Caco-2 (cell line): ENCODE measurements at places on chromosomes 4 and X.

- DNase-seq = no peak
Measured at GRCh38 chrX:38262715-38263620, 42.3 kb upstream of the SRPX start.

GRCh38 chrX:115013705-115014104, 3.7 kb downstream of the IL13RA2 start:
- DNase-seq = no peak

GRCh38 chr4:121936101-121936500, 15.8 kb downstream of the TRPC3 start:
- no peak for DNase-seq

DNA sequence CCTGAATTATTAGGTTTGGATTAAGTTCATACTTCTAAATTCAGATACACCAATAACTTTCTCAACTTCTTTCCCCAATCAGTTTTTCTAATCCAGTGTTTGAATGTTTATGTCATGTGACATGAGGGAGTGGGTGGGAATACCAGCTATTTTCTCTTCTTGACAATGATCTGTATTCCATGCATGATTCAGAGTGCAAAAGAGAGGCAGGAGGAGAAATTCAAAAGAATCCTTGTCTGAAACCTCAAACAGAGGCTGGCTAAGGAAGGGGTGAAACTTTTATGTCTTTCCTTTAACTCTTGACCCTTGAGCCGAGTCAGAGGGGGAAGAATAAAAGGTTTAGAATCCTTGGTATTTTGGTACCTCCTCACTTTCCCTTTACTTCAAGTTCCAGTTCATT, 544.7 kb downstream of the SPRY1 start:
- DNase-seq = no peak

- no peak for DNase-seq
Measured at GRCh38 chr4:111761531-111761930, 383.7 kb upstream of the FAM241A start.

GRCh38 chr4:28744066-28744465, 1883.4 kb downstream of the STIM2 start:
- DNase-seq = no peak

DNA sequence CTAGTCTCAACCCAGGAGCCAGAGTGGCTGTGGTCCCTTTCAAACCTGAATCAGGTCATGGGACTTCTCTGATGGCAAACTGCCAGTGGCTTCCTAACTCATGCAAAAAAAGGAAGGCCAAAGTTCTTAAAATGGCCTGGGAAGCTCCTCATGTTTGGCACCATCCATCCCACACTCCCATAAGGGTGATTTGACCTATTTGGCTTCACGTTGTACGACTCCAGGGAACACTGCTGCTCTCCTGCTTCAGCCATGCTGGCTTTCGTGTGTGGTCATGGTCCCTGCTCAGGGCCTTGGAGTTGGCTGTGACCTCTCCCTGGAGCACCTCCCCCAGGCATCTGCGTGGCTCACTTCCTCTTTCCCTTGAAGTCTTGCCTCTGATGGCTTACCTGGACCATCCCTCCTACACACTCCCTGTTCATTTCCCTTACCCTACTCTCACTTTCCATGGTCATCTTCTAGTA, 12.8 kb upstream of the TMSB4X start:
- no peak for DNase-seq

GRCh38 chr4:2281575-2282343, 19.9 kb upstream of the MXD4 start:
- no peak for DNase-seq

GRCh38 chrX:116246261-116246660, 75.7 kb downstream of the AGTR2 start:
- no peak for DNase-seq

DNA sequence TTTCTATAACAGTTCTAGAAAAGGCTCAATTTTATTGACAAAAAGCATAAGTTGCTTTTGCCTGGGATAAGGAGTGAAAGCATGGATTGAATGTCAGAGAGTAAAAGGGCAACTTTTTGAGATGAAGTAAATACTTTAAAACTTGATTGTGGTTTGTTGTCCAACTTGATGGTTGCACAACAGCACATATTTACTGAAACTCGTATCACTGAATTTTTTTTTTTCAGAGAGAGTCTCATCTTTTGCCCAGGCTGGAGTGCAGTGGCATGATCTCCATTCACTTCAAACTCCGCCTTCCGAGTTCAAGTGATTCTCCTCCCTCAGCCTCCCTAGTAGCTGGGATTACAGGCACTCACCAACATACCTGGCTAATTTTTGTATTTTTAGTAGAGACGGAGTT, 856.8 kb downstream of the SH3BGRL start:
- DNase-seq = no peak

GRCh38 chrX:45009371-45010000, 136.5 kb downstream of the KDM6A start:
- no peak for DNase-seq

- no peak for DNase-seq
Measured at GRCh38 chr4:17807446-17807845, 3.1 kb downstream of the DCAF16 start.

DNA sequence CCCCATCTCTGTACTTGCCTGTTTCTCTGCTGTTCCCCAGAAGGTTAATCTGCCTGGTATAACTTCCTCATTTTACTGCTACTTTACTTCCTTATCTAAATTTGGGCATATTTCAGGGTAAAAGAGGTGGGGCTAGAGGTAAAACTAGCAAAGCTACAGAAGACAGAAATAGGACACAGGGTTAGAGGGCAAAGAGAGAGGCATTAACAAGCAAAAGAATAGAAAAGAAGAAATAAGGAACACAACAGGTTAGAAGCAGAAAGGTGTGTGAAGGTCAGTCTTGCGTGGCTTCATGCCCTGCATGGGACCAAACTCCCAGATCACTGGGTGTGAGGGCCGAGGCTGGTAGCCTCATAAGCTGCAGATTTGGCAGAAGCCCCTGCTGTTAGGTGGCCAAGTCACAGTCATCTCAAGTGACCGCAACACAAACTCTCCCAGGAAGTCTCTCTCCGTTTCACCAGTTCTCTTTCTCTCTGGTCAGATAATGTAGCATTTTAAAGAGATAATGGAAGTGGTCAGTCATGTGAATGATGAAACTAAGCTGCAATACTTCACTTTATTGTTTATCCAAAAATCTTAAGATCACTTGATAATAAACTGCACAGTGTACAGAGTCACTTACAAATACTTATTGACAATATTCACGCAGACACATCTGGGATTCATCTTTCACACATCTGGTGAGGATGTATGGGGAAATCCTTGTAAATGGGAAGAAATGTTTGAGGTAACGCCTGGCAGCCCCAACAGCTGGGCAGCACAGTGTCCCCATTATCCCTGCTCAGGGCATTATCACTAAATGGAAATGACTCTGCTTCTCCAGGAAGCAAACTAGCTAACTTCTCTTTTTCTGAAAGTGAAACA, 16.4 kb downstream of the TMEM154 start:
- no peak for DNase-seq

DNA sequence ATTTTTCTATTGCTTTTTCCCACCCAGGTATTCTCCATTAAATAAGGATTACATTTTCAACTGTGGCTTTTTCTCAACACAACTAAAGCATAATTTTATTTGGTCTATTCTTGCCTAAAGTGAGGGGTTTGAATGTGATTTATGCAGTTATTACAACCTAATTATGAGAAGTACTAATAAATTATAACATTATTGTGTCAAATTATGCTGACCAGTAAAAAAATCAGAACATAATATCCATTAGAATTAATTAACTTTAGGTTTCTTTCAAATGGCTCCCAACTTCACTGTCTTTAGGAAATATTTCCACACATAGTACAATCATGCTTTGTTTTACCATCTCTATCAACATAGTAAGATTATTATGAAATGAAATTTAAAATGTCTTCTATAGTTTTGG, 1293.9 kb downstream of the FSTL5 start:
- DNase-seq = no peak

DNA sequence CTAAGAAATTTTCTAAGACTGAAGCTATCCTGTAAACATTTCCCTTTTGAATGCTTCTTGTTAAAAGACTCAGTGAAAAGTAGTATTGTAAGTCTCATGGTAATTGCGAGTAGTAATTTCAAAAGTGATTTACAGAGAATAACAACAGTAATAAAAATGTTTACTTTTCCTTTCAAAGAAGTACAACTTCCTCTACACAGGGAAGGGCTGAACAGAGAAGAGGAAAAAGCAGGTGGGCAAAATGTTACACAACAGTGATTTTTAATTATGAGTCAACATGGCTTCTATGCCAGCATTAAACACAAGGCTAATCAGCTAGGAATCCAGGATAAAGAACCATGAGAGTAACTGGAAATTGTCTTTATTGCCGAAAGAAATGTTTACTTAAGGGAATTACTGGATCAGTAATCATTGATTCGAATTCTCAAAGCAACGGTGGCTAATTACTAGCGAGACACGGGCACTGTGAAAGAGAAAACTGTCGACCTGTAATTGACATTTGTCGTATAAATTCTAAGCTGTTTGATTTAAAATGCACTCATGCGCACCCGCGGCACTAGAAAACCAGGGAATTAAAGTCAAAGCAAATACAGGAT, 15.4 kb downstream of the UTP3 start:
- DNase-seq = no peak

DNA sequence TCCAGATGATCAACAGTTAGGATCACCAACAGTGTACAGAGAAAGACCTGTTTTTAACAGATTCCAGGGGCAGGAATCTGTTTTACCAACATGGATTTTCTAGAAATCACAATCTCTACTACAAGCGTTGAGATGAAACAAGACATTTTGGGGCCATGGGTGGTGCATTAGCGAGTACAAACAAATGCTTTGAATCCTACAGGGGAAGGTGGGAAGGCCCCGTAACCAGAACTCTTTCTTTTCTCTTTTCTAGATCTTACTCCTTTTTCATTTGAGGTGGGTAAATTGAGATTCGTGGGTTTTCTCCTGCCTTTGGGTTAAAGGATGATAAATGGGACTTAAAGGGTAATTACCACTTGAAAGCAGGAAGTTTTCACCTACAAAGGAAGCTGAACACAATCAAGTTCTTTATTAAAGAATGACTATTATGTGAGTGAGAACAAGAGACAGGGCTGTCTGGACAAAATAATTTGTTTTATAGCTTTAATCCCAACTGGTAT, 189.9 kb upstream of the ANXA3 start:
- DNase-seq = no peak

- no peak for DNase-seq
Measured at GRCh38 chrX:18895189-18895951, 88.5 kb downstream of the PHKA2 start.

DNA sequence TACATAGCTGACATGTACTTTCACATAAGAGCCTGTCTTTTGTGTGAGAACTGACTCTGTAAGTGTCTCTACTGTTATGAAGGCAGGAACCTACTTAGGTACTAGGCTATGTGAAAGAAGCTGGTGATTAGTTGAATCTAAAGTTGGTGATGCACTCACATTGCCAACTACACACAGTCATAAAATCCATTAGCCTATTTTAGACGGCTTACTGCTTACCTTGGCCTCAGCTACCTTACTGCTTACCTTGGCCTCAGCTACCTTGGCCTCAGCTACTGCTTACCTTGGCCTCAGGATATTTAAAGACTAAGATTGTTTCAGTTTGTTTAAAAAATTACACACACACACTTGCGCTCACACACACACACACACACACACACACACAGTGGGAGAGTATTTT, 549.7 kb downstream of the IL1RAPL1 start:
- no peak for DNase-seq

- no peak for DNase-seq
Measured at GRCh38 chr4:55830716-55831115, 11.1 kb downstream of the EXOC1L start.
